ENCODE measurements at places on chromosomes 6 and 20. TPM values are rescaled to one million over a fixed set of nuclear protein-coding genes. Genes with fewer than 3 reads are reported as not detected.

CRISP3 gene
- 7.4 TPM for total RNA-seq

ROS1 gene
- 0.10 TPM for total RNA-seq

GRCh38 chr20:53291548-53291947 is 302.1 kb downstream of the ZNF217 start:
- DNase-seq, result no peak

DNA sequence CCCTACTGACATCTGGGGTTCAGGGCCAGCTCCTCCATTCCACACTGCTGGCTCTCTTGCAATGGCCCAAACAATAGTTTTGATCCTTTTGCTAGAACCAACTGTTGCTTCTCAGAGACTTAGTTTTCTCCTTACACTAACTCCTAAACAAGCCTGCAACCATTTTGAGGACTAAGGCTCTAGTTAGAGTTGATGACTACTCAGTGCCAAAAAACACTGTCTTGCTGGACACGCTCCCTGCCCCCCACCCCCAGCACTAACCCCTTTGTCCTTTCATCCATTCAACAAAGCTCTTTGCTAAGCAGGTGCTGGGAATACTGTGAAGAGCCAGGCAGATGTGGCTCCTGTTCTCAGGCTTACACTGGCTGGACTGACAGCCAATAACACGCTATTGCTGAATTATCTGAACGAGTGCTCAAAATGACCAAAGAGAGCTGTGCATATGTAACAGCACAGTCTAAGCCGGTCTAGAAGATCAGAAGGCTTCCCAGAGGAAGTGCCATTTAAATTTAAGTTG is 17.6 kb downstream of the GCLC start:
- no peak for DNase-seq

DNA sequence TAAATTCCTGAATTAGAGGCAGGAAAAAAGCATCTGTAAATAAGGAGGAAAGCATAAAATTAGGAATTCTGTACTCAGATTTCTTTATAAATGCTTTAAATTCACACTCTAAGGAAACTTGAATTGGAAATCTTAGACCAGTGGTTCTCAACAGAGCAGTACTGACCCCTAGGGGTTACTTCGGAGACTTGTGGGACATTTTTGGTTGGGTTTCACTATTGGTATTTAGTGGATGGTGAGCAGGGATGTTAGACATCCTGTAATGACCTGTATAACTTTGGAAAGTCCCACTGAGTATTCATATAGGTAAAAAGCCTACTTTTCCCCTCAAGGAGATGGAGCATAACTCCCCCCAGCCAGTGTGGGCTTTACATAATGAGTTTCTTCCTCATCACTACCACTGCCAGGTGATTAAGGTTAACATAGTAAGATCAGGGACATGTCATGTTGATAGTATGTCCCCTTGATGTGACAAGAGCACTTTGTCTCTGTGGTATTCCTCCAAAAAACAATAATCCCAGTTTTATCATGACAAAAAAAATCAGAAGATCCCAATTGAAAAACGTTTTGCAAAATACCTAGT is 31.0 kb downstream of the GLO1 start:
- DNase-seq, result peak; percentile 8

- DNase-seq, result no peak
Measured at GRCh38 chr6:41092421-41093140, 19.8 kb downstream of the NFYA start.

DNA sequence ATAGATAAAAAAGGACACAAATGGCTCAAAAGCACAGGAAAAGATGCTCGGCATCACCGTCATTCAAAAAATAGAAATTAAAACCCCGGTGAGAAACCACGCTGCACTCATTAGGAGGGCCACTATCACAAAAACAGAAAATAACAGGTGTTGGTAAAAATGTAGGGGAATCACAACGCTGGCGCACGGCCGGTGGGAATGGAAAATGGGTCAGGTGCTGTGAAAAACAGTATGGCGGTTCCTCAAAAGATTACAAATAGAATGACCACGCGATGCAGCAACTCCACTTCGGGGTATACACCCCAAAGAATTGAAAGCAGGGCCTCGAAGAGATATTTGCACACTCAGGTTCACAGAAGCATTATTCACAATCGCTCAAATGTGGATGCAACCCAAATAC is 28.3 kb downstream of the NPEPL1 start:
- DNase-seq, result no peak

DNA sequence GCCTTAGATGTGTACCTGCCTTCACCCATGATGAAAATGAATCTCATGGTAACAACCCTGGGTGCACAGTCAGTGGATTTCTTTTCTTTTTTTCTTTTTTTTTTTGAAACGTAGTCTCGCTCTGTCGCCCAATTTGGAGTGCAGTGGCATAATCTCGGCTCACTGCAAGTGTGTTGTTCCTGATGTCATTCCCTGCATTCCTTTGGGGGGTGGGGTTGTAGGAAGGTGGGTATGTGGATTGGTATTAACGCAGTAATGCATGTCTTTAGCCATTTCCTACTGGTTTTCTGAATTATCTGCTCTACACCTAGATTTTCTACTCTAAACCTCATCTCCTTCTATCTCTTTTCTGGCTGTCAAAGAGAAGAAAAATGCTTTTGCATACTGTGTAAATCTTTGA is 146.6 kb downstream of the RNF144B start:
- DNase-seq, result no peak

Measured in skin of body (tissue), 3 donors.